ENCODE measurements at places on chromosomes 12 and 14. TPM values are rescaled to one million over a fixed set of nuclear protein-coding genes. Genes with fewer than 3 reads are reported as not detected.

MANSC1 gene
- total RNA-seq: 0.39 TPM

KRT75 gene
- 0.12 TPM for total RNA-seq

KRT74 gene
- not detected for total RNA-seq

SPTSSA gene
- 15.7 TPM for total RNA-seq

SERPINA5 gene
- 1.7 TPM for total RNA-seq

SLC7A8 gene
- total RNA-seq: 5.6 TPM

ERBB3 gene
- 0.31 TPM for total RNA-seq

FIGNL2 gene
- total RNA-seq: not detected

TAS2R10 gene
- not detected for total RNA-seq

LRRC43 gene
- total RNA-seq: not detected

PMCH gene
- not detected for total RNA-seq

OR4K15 gene
- total RNA-seq: not detected

RHOJ gene
- 1.3 TPM for total RNA-seq

KLHL28 gene
- total RNA-seq: 4.5 TPM

ADAM20 gene
- not detected for total RNA-seq

CLEC4A gene
- total RNA-seq: not detected

VASH1 gene
- total RNA-seq: 2.2 TPM

TMEM132D gene
- not detected for total RNA-seq

SRGAP1 gene
- 2.1 TPM for total RNA-seq

FBXO34 gene
- 14.1 TPM for total RNA-seq

FOXN4 gene
- total RNA-seq: not detected

Data from H4 (cell line).